ENCODE measurements at places on chromosomes 6 and 20. TPM values are rescaled to one million over a fixed set of nuclear protein-coding genes. Genes with fewer than 3 reads are reported as not detected.

NOL4L gene
- total RNA-seq = 11.1 TPM

FAM83C gene
- total RNA-seq = 0.06 TPM

TMEM74B gene
- 3.2 TPM for total RNA-seq

PRSS16 gene
- total RNA-seq = 3.4 TPM

ADRM1 gene
- total RNA-seq = 192 TPM

OR12D1 gene
- total RNA-seq = not detected

RAD21L1 gene
- total RNA-seq = 0.09 TPM

RAMACL gene
- 0.20 TPM for total RNA-seq

HS3ST5 gene
- total RNA-seq = not detected

FAM209B gene
- 0.48 TPM for total RNA-seq

C6orf118 gene
- total RNA-seq = 0.17 TPM

TBX18 gene
- total RNA-seq = 20.5 TPM

SLC29A1 gene
- 50.6 TPM for total RNA-seq

DUSP15 gene
- total RNA-seq = 1.1 TPM

LYRM2 gene
- total RNA-seq = 30.5 TPM

RFX6 gene
- not detected for total RNA-seq

TMC2 gene
- not detected for total RNA-seq

All from A549 treated with CORT108297 at 1 μM for 4 hours (cell line).